Heart right ventricle (tissue), 16 donors: ENCODE measurements at places on chromosomes 12 and 14. TPM values are rescaled to one million over a fixed set of nuclear protein-coding genes. Genes with fewer than 3 reads are reported as not detected.

LTB4R gene
- total RNA-seq, result 0.90 TPM

AREL1 gene
- 20.7 TPM for total RNA-seq

BBOF1 gene
- total RNA-seq, result 4.7 TPM

SERPINA5 gene
- 0.83 TPM for total RNA-seq

DNA sequence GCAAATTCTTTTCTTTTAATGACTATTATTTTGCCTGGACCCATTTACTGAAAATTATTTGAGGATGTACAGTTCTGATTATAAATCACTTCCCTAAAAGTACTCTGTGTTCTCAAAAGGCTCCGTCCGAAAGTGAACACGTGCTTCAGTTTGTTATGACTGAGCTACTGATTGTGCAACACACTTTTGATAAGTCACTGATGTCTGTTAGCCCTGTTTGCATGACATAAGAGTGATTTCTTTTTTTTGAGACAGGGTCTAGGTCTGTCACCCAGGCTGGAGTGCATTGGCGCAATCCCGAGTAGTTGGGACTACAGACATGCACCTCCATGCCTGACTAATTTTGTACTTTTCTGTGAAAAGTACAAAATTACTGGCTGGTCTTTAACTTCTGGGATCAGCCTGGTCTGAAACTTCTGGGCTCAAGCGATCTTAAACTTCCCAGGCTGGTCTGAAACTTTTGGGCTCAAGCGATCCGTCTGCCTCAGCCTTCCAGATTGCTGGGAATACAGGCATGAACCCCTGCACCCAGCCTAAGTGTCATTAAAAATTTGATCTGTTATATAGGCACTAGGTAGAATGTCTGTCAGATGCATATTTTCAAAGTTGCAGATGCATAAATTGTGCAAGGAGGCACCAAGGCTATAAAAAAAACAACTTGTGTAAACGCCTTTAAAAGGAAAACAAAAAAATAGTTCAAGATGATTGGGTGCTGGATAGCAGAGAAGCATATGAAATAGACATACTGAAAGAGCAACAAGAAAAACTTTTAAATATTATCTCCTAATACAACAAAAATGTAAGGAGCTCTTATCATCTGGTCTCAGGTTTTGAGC is 111.5 kb downstream of the SRGAP1 start:
- no peak for DNase-seq

DNA sequence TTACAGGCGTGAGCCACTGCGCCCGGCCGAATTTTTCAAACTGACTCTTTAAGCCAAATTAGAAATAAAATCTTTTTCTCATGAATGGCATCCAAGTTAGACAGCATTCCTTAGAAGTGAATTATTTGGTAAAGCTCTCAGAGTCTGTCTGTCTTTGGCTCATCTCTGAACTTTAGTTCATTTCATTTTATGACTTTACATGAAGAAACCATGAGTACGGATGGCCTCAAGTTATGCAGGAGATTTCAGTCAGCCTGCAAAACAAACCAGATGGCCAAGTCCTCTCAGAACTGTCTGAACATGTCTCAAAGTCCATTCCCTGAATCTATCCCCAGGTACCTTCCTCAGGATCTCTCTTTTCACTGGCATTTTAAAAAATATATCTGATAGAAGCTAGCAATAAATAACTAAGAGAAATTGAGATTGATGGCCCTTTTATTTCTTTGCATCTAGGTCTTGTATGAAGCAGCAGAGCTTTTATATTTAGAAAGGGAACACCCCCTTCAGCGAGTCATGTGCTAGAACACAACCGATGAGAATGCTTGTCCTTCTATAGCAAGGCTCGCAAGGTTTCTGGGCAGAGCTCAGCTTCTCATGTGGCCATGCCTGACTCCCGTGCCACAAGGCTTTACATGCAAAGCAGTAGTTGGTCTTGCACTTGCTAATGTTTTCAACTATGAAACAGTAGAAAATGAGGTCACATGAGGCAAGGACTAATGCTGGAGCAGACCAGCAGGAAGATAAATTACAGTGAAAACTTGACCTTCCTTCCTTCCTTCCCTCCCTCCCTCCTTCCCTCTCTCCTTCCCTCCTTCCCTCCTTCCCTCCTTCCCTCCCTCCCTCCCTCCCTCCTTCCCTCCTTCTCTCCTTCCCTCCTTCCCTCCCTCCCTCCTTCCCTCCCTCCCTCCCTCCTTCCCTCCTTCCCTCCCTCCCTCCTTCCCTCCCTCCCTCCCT is 125.0 kb downstream of the AKAP6 start:
- DNase-seq, result no peak

DNA sequence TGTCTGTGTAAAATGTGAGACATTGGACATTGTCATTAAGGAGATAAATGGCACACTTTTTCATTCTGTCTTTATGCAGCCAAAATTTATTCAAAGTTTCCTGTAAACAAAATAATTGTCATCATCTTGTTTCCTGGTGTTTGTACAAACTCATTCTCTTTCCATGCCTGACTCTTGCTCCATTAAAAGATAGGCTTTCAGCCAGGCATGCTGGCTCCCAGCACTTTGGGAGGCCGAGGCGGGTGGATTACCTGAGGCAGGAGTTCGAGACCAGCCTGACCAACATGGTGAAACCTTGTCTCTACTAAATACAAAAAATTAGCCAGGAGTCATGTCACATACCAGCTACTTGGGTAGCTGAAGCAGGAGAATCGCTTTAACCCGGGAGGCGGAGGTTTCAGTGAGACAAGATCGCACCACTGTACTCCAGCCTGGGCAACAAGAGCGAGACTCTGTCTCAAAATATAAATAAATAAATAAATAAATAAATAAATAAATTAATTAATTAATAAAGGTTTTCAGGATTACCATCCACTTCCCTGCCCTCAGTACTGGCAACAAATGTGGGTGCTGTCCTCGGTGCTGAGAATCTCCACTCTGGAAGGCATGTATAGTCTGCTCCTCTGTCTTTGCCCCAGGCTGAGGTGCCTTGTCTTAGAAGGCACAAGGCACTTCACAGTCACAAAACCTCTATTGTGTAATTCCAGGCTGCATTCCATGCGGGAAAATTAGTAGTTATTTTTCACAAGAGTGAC is 83.2 kb downstream of the PAH start:
- DNase-seq, result no peak
